Liver (tissue), 10 donors: ENCODE measurements at places on chromosomes 16 and 17.

DNA sequence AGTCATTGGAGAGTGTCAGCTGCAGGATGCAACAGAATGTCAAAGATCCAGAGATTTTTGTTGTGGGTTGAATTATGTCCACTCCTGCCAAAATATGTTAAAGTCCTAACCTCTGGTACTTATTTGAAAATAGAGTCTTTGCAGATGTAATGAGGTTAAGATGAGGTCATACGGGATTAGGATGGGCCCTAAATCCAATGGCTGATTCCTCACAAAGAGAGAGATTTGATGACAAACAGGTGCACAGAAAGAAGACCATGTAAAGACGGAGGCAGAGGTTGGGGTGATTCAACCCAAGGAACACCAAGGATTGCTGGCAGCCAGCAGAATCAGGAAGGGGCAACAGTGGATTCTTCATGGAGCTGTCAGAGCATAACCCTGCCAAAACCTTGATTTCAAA is 34.5 kb upstream of the USP22 start:
- no peak overlapping the region for H3K27ac ChIP-seq
- no peaks in the 10 kb centered on the region for H3K36me3 ChIP-seq
- no peak for DNase-seq
- H3K4me3 ChIP-seq, result no peak overlapping the region
- peaks cover 5% of the 10 kb centered on the region for H3K27me3 ChIP-seq
- H3K4me1 ChIP-seq, result no peaks in the 10 kb centered on the region

GRCh38 chr17:38428643-38429371 is 543 bp downstream of the ARHGAP23 start:
- H3K4me3 ChIP-seq, result peak overlapping the region; percentile 54
- peak overlapping the region; percentile 76 for H3K27ac ChIP-seq
- no peaks in the 10 kb centered on the region for H3K36me3 ChIP-seq
- peaks cover 6% of the 10 kb centered on the region for H3K4me1 ChIP-seq

GRCh38 chr17:66661411-66662256 is 173.3 kb upstream of the CACNG5 start:
- H3K27ac ChIP-seq, result no peak overlapping the region
- DNase-seq, result no peak
- no peaks in the 10 kb centered on the region for H3K36me3 ChIP-seq
- no peak overlapping the region for H3K4me3 ChIP-seq
- H3K4me1 ChIP-seq, result no peaks in the 10 kb centered on the region

DNA sequence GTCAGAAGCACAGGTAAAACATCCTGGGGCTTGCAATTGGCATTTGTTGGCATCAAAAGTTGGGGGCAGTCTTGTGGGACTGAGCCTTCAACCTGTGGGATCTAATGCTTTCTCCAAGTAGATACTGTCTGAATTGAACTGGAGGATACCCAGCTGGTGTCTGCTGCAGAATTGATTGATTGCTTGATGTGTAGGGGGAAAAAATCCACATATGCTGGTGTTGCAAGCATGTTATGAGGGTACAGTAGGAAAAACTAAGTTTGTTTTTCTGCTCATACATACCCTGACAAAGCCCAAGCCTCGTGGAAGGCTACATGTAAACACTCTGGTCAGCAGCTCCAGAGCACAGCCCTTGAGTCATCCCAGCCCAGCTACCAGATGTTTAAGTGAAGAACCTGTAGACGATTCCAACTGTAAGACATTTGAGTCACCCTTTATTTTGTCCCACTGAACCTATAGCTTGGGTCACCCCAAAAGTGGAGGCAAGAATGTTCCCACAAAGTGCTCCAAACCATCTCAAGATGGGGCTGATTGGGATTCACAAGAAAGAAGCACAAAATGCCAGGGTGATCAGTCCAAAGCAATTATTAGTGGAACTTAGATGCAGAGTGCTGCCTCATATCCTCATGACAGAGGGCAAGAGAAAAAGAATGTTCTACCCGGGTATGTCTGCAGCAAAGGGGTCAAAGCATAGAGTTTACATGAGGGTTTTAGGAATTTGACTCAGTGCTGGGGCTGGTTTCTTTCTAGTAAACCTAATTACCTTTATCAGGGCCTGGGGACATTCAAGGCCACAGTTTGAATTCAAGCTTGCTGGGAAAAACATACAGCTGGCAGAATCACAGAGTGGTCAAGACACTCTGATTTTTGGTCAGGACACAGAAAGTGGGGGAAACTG is 9.6 kb upstream of the APPBP2 start:
- DNase-seq, result no peak
- H3K27ac ChIP-seq, result no peak overlapping the region
- no peaks in the 10 kb centered on the region for H3K36me3 ChIP-seq
- no peak overlapping the region for H3K4me3 ChIP-seq

GRCh38 chr17:15092762-15093161 is 172.4 kb downstream of the PMP22 start:
- no peak overlapping the region for H3K27ac ChIP-seq
- H3K4me3 ChIP-seq, result no peak overlapping the region
- DNase-seq, result no peak
- no peaks in the 10 kb centered on the region for H3K27me3 ChIP-seq
- H3K4me1 ChIP-seq, result no peaks in the 10 kb centered on the region
- H3K36me3 ChIP-seq, result no peaks in the 10 kb centered on the region

- H3K36me3 ChIP-seq, result no peaks in the 10 kb centered on the region
- DNase-seq, result no peak
- H3K4me1 ChIP-seq, result peaks cover 15% of the 10 kb centered on the region
- no peaks in the 10 kb centered on the region for H3K27me3 ChIP-seq
- no peak overlapping the region for H3K27ac ChIP-seq
Observed at GRCh38 chr17:64662774-64663367, 764 bp upstream of the SMURF2 start.

GRCh38 chr17:37538981-37539659 is 49.4 kb downstream of the DUSP14 start:
- no peaks in the 10 kb centered on the region for H3K27me3 ChIP-seq
- peaks cover 65% of the 10 kb centered on the region for H3K36me3 ChIP-seq
- H3K4me3 ChIP-seq, result no peak overlapping the region
- no peaks in the 10 kb centered on the region for H3K4me1 ChIP-seq
- H3K27ac ChIP-seq, result no peak overlapping the region

DNA sequence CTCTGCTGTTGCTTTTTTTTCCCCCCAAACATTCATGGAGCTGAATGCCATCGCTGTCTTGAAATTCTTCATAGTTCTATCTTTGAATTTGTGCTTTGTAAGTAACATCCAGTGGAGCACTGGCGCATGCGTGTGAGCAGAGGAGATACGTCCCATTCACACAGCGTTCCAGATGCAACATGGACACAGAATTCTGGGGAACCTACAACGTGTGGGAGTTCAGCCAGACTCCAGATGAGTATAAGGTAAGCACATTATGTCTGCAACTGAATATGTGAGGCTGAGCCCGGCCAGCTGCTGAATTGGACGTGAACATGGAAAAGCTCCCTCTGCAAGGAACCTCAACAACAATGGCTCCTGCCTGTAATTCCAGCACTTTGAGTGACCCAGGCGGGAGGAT is 4.3 kb upstream of the ATP1B2 start:
- no peaks in the 10 kb centered on the region for H3K36me3 ChIP-seq
- no peak for DNase-seq
- no peak overlapping the region for H3K27ac ChIP-seq
- no peak overlapping the region for H3K4me3 ChIP-seq
- H3K4me1 ChIP-seq, result peaks cover 4% of the 10 kb centered on the region
- H3K27me3 ChIP-seq, result no peaks in the 10 kb centered on the region

DNA sequence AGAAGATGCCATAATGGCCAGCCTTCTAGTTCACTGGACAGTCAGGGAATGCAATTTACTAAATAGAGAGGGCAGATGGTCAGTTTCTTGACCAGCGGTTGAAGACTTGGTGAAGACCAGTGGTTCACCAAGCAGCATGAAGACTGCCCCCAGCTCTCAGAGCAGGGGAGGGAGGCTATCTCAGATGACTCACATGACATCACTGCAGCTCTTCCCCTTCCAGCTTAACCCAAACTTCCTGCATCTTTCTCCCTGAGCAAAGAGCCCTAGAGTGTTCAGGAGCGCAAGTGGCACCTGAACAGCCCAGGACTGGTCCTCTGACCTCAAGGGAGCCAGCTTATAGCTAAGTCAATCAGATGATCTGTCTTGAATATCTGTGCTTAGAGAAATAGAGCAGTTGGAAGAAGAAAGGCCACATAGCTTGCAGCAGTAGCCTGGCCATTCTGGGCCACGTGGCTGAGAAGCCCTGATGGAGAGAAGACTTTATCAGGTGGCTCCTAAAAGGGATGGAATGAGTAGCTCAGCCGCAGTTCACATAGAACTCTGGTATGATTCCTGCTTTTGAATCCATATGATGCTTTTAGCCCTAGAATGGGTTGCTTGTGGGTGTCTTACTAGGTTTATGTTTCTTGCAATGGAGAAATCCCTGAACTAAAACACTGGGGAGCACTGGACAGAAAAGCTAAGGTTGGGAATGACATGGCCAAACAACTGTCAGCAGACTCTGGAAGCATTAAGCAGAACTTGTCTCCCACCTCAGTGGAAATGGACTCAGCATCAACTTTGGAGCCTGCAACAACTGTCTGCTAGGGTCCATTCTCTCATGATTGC is 392.1 kb upstream of the CCL2 start:
- no peak overlapping the region for H3K4me3 ChIP-seq
- no peak for DNase-seq
- no peaks in the 10 kb centered on the region for H3K27me3 ChIP-seq
- H3K27ac ChIP-seq, result no peak overlapping the region
- H3K4me1 ChIP-seq, result no peaks in the 10 kb centered on the region

- no peaks in the 10 kb centered on the region for H3K27me3 ChIP-seq
- H3K4me3 ChIP-seq, result no peak overlapping the region
- peaks cover 10% of the 10 kb centered on the region for H3K4me1 ChIP-seq
- no peak for DNase-seq
- H3K36me3 ChIP-seq, result peaks cover 8% of the 10 kb centered on the region
Observed at GRCh38 chr17:250487-251300, 69.2 kb upstream of the DOC2B start.
